ENCODE measurements at places on chromosomes 16 and 17.

GRCh38 chr16:85422632-85423550 is 190.2 kb upstream of the GSE1 start:
- no peak for DNase-seq

GRCh38 chr17:29590411-29591145 is 1.1 kb upstream of the GIT1 start:
- no peak for DNase-seq

DNA sequence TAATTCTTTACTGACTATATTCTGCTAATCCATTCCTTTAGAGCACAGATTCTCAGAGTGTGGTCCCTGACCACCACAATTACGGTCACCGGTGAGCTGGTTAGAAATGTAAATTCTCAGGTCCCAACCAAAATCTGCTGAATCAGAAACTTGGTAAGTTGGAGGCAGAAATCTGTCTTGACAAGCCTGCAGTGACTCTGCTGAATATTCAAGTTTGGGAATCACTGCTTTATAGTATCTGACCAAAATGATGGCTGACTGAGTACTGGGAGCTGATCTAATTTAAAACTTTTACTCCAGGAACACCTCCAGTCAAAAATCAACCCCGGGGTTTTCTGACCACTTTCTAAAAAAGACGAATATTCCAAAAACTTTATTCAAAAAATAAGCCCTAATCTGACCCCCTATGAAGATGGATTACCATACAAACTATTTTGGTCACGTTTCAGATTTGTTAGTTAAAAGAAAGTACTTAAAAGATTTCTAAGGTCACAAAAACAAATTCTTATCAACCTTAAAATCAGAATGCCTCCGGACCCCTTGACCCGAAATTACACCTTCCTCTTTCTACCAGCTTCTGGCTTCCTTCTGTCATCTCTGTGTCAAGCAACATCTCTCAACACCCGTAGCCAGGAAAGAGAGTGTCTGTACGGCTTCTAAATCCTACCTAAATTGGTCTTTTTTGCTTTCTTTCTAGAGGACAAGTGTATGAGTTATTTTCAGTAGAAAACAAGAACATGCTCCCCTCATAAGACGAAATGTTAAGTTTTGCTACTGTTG is 38.6 kb downstream of the CREBBP start:
- no peak for DNase-seq

DNA sequence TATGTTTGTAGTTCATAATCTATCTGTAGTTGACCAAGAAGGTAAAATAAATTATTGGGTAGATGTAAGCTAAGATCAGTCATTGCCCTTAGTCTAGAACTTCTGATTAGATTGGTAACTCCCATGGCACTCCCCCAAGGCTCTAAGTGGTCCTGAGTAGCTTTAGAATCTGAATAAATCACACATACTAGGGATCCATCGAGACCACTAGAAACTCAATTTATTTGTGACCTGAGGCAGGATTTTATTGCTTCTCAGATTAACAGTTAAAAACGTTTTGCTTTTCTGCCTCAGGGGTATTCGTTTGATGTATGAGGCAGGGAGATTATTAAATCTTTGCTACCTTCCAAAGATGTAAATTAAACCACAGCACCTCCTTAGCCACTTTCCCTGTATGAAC is 24.9 kb downstream of the CMTR2 start:
- DNase-seq = no peak

GRCh38 chr17:77492446-77493237 is 351.9 kb downstream of the SEC14L1 start:
- no peak for DNase-seq

DNA sequence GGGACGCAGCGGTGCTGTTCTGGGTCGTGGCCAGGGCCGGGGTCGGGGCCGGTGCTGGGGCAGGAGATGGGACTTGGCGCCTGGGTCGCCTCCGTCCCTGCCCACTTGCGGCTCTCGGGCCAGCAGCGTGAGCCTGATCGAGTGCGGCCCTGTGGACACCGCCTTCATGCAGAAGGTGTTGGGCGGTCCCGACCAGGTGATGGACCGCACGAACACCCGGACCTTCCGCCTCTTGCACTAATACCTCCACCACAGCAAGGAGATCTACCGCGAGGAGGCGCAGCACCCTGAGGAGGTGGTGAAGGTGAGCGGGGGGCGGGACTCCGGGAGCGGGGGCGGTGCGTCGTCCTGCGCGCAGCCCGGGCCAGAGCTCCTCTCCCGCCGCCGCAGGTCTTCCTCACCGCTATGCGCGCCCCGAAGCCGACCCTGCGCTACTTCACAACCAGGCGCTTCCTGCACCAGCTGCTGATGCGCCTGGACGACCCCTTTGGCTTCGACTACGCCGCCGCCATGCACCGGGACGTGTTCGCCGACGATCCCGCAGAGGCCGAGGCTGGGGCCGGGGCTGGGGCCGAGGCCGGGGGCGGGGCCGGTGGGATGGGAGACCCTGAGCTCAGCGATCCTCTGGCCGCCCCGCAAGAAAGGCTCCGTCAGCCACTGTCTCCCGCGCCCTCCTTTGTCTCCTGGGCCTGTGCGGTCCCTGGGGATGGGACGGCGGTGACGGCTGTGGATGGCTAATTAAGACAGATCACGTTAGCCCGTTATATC is 4.5 kb upstream of the HSD17B1 start:
- DNase-seq = peak; percentile 51

GRCh38 chr17:34285286-34285792 is at the start of gene CCL11:
CCL11 (plus strand) TSS chr17:34285742; CDS start chr17:34285809, 67 bp downstream.
- DNase-seq = no peak

- no peak for DNase-seq
Observed at GRCh38 chr16:56460101-56460500, 8.7 kb downstream of the OGFOD1 start.

DNA sequence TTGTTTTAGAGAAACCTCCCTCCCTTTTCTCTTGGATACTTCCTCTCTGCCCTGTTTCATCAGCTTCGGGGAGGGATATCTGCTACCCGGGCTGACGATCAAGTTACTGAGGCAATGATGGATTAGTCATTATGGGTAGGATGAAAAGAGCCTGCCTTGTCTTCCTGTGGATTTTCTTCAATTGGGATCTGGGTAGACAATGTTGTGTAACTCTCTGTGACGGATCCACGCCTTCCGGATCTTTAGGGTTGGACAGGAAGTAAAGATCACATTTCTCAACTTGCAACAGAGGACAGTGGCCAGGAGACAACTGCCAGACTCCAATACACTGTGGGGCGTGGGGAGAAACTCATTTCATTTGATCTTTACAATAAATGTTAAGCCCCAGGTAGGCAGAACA is 11.3 kb upstream of the CHST6 start:
- no peak for DNase-seq

DNA sequence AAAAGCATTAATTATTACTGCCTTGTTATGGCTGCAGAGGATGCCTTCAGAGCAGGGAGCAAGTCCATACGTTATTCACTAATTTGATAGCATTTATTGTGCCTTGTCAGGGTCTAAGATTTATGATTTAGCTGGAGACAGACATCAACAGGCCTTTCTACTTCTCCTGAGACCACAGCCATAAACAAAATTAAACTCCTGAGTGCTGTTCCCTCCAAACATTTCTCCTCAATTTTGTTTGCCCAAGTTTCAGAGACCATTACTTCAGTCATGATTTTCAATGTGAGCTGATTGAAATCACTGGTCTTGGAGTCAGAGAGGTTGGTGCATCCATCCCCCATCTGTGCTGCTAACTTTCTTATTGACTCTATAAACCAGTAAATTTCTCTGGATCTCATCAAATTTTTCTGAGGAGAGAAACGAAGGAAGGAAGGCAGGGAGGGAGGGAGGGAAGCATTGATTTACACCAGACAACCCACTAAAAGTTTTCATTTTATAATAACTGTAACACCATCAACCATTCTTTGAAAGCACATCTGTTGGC is 423.6 kb upstream of the CDH11 start:
- DNase-seq = no peak

DNA sequence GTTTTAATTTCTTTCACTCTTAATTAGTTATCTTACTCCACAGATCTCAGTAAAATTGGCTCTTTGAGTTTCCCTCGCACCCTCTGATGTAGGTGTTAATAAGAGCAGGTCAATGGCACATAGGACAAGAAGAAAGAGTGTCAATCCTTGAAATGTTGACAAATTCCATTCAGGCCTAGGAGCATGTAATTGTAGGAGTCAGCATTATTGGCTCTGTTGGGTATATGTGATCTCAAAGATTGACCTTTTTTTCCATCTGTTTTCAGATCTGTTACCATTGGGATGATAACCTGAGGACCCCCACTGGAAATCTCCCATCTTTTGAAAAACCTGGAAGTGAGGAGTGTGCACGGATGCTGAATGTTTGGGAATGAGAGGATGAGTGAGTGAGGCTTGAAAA is 11.8 kb upstream of the TBKBP1 start:
- DNase-seq = no peak

- no peak for DNase-seq
Observed at GRCh38 chr16:66476328-66477027, 49.4 kb downstream of the BEAN1 start.

DNA sequence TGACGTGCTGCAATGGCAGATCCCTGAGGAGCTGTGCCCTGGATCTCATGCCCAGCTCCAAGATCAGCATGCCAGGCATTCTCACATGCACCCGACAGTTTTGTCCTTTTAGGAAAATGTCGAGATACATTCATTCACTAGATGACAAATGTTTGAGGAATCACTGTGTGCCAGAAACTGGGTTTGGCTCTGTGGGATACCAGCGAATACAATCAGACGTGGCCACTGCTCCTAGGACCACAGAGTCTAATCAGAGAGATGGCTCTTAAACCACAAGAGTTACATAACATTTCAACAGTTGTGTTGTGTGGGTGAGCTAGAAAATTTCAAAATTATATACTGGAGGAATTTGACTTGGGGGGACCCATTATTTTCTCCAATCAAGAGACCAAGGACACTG is 579.7 kb downstream of the CDH13 start:
- DNase-seq = no peak

DNA sequence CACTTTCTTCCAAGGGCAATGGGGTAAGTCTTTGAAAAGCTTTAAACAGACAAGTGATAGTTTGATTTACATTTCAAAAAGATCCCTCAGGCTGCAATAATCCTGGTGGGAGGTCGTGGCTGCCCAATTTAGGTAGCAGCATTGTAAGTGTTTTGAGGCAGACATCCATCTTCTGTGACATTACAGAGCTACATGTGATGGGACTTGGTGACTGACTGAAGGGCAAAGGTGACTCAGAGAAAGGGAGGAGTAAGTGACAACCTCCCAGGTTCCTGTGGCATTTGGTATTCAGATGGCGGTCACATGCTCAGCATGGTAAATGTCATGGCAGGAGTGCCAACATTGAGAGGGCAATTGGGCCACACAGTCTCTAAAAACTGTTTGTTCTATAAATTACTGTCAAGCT is 26.5 kb downstream of the STAT3 start:
- no peak for DNase-seq

DNA sequence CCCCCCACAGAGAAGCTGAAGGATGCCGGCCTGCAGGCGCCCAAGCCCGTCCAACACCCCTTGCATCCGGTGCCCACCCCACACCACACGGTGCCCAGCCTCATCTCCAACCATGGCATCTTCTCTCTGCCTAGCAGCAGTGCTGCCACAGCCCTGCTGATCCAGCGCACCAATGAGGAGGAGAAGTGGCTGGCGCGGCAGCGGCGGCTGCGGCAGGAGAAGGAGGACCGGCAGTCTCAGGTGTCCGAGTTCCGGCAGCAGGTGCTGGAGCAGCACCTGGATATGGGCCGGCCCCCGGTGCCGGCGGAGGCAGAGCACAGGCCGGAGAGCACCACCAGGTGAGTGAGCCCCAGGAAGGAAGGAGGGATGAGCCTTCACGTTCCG is 31.5 kb downstream of the GINS2 start:
- no peak for DNase-seq

DNA sequence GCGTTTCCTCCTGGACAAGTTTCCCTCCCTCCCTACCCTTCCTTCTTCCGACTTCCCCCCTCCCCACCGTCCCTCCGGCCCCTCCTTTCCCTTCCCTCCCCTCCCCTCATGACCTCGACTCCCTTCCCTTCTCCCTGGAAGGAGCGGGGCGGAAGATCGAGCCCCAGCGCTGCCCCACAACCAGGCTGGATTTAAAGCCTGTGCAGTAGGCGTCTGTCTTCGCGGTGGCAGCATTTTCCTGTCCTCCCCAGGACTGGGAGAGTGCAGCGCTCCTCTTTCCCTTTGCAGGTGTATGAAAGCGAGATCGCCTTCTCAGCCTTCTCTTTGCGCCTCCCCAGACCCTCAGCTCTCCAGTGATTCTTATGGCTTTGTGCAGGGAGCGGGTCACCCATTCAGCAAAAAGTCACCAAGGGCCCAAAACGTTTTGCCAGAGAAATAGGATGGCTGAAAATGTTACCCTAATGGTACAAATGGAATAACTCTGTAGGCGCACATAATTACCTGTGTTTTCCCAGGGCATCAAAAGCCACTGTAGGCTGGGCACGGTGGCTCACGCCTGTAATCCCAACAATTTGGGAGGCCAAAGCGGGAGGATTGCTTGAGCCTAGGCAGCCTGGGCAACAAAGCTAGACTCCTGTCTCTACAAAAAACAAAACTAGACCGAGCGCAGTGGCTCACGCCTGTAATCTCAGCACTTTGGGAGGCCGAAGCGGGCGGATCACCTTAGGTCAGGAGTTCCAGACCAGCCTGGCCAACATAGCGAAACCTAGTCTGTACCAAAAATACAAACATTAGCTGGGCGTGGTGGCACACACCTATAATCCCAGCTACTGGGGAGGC is 40.8 kb downstream of the SLFN12L start:
- DNase-seq = no peak

DNA sequence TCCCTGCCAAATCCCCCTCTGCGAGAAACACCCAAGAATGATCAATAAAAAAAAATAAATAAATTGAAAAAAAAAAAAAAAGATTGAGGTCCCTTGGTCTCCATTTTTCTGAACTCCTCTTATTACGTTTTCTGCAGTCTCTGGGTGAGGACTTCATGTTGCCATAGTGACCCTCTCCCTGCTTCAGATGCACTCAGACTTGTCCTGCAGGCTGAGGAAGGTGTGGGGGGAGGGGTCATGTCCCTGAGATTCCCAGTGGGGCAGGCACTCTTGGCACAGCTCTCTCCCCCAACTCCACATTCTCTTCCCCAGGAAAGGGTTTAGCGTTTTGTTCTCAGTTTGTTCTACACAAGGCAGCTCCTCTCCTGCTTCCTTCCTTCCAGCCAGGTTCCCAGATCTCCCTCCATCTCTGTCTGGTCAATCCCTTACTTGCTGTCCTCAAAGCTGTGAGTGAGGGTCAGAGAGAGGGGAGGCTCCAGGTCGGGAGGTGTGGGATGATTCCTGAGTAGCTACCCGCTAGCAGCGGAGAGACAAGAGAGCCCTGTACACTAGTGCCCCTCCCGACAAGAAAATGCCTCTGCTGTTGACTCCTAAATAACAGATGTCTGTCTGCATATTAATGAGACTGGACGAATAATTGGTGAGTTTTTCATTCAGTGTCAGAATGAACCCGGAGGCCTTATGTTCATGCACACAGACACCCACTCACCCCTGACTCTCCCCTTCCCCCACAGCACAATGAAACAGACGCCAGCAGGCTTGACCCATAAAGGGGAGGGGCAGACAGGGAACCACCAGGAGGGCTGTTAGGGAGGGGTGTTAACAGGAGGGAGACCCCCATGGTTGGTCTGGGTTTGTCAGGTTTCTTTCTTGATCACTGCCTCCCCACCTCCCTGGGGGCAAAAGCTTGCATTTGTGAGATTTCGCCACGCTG is 9.2 kb downstream of the RND2 start:
- no peak for DNase-seq
